ENCODE measurements at places on chromosomes 4 and X. TPM values are rescaled to one million over a fixed set of nuclear protein-coding genes. Genes with fewer than 3 reads are reported as not detected.

- H3K4me3 ChIP-seq: no peak overlapping the region
- no peaks in the 10 kb centered on the region for H3K4me1 ChIP-seq
- no peak overlapping the region for H3K27ac ChIP-seq
These were observed 36.7 kb downstream of the ARX start for GRCh38 chrX:24979081-24979480.

LRAT gene
- 1.1 TPM for total RNA-seq

DNA sequence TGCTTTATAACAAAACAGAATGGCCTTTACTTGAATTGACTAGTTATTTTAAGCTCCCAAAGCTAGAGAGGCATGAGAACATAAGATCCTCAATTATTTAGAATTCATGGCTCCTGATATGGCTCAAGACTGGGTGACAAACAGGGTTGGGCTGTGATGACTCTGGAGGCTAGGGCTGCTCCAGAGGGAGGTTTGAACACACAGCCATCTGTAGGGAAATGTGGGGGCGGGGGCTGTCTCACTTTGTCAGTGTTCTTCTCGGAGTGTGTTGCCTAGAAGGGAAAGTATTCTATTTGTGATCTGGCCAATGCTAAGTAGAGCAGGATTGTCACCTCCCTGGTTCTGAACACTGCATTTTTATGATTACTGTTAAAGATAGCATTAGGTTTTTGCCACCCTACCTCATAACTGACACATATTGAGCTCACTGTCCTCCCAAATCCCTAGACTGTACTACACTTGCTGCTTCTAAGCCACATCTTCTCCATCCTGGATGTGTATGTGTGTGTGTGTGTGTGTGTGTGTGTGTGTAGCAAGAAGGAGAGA lies 45.9 kb downstream of the VSIG4 start:
- no peak overlapping the region for H3K4me3 ChIP-seq
- no peak for DNase-seq
- H3K27ac ChIP-seq: no peak overlapping the region
- no peaks in the 10 kb centered on the region for H3K36me3 ChIP-seq
- no peaks in the 10 kb centered on the region for H3K27me3 ChIP-seq
- H3K4me1 ChIP-seq: no peaks in the 10 kb centered on the region

GRCh38 chr4:189385098-189385497 lies 555.6 kb upstream of the FRG1 start:
- H3K27ac ChIP-seq: no peak overlapping the region
- no peak overlapping the region for H3K4me3 ChIP-seq
- H3K36me3 ChIP-seq: no peaks in the 10 kb centered on the region
- no peaks in the 10 kb centered on the region for H3K27me3 ChIP-seq
- H3K4me1 ChIP-seq: no peaks in the 10 kb centered on the region

- peaks cover 8% of the 10 kb centered on the region for H3K36me3 ChIP-seq
- H3K4me3 ChIP-seq: peak overlapping the region; percentile 86
These were observed 1.2 kb downstream of the PRMT9 start for GRCh38 chr4:147682755-147683154.

DNA sequence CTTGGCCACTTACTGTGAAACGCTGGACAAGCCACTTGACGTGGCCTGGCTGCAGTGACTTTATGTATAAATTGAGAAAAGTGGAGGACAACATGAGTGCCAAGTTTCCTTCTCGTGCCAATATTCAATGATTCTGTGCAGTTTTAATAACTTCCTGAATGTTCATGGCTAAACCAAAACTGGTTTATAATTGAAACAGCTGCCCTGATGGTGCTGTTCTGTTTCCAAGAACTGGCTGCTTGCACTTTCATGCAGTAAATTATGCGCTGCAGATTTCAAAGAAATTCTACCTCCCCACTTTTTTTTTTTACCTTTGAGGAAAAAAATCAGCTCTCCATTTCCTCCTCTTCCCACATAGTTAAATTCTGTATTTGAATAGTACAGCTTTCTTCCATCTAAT lies 205.2 kb upstream of the CASK start:
- H3K36me3 ChIP-seq: no peaks in the 10 kb centered on the region
- no peaks in the 10 kb centered on the region for H3K27me3 ChIP-seq
- no peak overlapping the region for H3K4me3 ChIP-seq
- DNase-seq: no peak
- H3K4me1 ChIP-seq: no peaks in the 10 kb centered on the region

MAGIX gene
- 7.1 TPM for total RNA-seq

DNA sequence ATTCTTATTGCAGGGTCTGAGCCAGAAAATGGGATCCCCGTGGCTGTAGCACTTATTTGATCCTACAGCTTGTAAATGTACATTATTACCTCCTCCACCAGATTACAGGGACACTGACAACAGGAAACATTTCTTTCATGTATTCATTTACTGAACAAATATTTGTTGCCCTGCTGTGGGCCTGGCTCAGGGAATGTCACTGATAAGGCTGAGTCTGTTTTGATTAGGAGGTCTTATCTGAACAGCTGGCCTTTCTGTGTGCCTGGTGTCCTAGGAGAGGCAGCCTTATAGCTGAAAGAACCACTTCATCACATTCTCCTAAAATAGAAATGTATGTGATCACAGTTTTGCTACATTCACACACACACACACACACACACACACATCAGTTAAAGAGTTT lies 45.5 kb upstream of the PROM1 start:
- no peaks in the 10 kb centered on the region for H3K36me3 ChIP-seq
- no peak overlapping the region for H3K4me3 ChIP-seq
- H3K27me3 ChIP-seq: no peaks in the 10 kb centered on the region

GNL3L gene
- 29.0 TPM for total RNA-seq

- no peaks in the 10 kb centered on the region for H3K4me1 ChIP-seq
- DNase-seq: no peak
- H3K36me3 ChIP-seq: no peaks in the 10 kb centered on the region
These were observed 1.4 kb upstream of the POLA1 start for GRCh38 chrX:24692305-24692704.

DNA sequence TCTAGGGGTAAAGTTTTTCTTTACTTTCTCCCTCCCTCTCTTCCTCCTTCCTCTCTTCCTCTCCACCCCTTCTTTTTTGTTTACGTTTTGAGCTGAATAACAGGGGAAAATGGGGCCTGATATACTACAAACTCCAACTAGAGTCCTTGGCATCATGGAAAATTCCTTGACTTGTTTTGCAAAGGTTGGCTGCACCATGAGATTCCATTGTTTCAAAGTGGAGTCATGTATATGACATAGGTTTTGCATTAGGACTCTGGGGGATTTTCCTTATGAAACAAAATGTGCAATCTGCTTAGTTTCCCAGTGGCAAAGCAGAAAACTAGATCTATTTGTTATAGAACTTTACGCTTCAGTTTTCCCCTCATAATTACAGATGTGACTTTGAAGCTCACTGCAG lies 233.5 kb upstream of the PGRMC2 start:
- DNase-seq: no peak
- no peaks in the 10 kb centered on the region for H3K27me3 ChIP-seq
- H3K27ac ChIP-seq: no peak overlapping the region
- H3K4me3 ChIP-seq: no peak overlapping the region
- peaks cover 19% of the 10 kb centered on the region for H3K4me1 ChIP-seq
- H3K36me3 ChIP-seq: no peaks in the 10 kb centered on the region

TLR7 gene
- total RNA-seq: 3.1 TPM

STARD8 gene
- total RNA-seq: 39.4 TPM

DNA sequence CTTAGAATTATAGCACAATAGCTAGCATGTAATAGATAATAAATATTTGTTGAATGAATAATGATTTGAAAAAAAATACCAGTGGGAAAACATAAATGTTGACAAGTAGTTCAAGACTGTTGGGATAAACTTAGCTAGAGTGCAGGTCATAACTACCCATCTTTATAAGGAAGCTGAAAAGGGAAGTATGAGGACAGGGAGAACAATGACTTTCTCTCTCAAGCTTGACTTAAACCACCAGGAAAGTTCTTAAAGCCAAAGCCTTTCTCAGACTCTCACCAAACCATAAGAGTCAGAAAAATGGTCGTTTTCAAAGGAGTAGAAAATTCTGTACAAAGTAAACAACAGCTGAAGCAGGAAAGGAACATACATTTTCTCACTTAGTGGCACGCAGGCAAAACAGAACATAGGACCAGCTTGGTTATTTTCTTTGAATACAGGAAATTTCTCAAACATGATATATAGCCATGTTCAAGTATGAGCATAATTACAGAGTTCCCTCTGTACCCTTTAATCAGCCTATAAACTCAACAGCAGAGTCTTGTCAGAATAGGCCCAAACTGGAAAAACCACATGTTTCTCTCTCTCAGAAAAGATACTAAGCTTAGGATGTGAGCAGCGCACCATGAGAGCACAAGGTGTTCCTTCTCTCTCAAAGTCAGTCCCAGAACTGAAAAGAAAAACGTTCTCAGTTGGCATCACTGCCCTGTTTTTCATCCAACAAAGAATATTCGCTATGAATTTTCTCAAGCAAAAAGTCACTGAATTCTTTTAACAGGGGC lies 28.7 kb downstream of the MAPK10 start:
- no peak for DNase-seq
- H3K36me3 ChIP-seq: no peaks in the 10 kb centered on the region
- H3K4me3 ChIP-seq: no peak overlapping the region
- H3K27ac ChIP-seq: no peak overlapping the region
- H3K27me3 ChIP-seq: no peaks in the 10 kb centered on the region
- H3K4me1 ChIP-seq: no peaks in the 10 kb centered on the region

DNA sequence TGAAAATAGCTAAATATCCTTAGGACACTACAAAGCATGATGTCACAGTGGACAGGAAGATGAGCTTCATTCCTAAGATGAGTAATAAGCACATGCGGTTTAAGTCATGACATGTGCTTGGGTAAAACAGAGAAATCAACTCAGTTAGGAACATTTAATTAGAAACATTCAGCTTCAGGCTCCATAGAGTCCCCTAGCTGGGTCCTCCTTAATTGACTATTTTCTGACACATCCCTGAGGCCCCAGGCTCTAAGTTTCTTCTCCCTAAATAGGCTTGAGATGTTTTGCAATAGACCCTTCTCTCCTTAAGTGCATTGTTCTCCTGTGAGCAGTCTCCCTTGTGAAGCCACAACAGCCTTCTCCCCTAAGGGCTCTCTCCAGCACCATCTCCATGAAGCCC lies 70.4 kb upstream of the ANXA3 start:
- H3K4me1 ChIP-seq: no peaks in the 10 kb centered on the region
- DNase-seq: no peak
- H3K4me3 ChIP-seq: no peak overlapping the region
- H3K27ac ChIP-seq: no peak overlapping the region
- H3K27me3 ChIP-seq: no peaks in the 10 kb centered on the region

CMC4 gene
- 6.6 TPM for total RNA-seq
